ENCODE measurements at places on chromosomes 1 and 21.

DNA sequence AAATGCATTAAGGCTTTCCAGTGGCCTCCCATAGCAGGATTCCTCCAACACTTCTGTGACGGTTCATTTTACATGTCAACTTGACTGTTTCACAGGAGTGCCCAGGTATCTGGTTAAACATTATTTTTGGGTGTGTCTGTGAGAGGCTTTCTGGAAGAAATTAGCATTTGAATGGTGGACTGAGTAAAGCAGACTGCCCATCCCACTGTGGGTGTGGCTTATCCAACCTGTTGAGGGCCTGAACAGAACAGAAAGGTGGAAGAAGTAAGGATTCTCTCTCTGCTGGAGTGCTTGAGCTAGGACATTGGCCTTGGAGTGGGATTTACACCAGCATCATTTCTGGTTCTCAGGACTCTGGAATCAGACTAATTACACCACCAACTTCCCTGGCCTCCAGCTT is 85.6 kb downstream of the RGS7 start:
- no peak for ATAC-seq

GRCh38 chr1:19772053-19772452 is 27.7 kb downstream of the TMCO4 start:
- ATAC-seq = no peak

DNA sequence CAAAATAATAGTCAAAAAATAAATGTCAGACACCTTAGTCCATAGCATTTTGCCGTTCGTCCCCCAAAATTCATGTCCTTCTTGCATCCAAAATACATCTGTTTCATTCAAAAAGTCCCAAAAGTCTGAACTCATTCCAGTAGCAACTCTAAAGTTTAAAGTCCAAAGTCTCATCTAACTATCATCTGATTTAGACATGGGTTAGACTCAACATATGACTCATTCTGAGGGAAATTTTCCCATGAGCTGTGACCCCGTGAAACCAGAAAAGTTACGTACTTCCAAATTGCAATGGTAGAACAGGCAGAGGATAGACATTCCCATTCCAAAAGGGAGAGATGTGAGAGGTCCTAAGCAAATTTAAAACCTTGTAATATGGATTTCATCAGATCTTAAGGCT is 48.6 kb upstream of the CACHD1 start:
- no peak for ATAC-seq

GRCh38 chr1:91643431-91643830 is 142.8 kb downstream of the CDC7 start:
- ATAC-seq = peak; percentile 36

DNA sequence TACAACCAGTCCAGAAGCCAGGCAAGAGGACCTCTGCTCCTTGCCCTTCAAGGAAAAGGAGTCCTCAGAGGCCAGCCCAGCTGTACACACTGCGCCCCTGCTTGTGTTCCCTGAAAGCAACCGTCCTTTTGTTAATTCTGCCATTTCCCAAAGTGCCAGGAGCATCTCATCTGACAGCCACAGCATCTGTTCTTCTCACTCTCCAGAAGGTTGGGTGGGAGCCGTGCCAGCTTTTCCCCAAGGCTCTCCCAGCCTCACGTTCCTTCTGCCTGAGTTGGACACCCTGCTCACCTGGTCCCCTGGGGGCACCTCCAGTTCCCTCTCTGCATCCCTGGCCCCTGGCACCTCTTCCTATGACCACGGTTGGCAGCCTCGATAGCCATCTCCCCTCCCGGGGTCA is 10.5 kb upstream of the CNTN2 start:
- ATAC-seq = no peak

DNA sequence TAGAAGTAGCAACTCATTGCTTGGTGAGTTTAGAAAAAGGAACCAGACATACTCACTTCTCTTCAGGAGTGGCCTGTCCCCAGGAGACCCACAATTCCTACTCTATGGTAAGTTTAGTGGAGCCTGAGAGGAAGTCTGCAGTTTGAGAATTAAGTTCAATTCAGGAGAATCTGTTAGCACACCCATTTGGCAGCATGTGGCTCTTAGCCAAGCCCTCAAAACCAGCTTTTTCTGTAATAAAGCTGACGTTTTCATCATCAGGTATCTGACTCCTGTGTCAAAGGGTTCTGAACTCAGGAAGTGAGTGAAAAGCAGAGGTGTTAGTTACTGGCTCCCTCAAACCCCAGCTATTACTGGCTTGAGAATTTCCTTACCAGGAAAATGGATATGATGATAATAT is 20.4 kb upstream of the RGS16 start:
- ATAC-seq = no peak

DNA sequence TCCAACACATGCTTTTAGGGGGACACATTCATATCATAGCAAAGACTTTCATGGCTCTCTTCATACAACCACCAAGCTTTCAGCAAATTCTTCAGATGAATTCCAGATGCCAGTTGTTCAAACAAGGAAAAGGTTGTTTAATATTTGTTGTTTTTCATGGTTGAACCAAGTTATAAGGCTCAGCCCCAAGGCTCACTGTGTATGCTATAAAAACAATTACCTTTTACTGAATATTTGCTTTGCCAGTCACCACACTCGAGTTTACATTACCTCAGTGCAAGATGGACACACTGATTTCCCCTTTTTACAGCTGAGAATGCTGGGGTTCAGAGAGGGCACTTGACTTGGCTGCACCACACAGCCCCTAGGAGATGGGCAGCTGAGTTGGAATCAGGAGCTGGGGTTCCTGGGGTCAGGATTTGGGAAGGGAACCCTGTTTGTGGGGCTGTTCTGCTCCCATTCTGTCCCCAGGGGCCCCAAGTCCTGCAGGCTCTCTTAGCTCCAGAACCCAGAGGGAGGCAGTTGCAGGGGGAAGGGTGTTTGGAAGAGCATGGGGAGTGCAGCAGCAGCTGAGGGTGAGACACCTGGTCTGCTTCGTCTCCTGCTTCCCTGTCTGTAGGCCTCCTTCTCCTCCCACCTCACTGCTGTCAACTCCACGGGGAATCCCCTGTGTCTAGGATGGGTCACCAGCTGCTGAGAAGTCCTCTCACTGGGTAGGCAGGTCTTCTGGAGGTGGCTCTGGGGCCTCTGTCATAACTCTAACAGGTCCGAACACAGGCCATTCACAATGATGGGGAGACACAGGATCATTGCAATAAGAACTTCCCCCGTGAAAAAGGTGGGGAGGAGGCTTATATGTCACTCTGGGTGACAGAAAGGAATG is 12.8 kb upstream of the TMPRSS2 start:
- ATAC-seq = no peak

- no peak for ATAC-seq
Measured at GRCh38 chr1:8845104-8846097, 28.0 kb upstream of the RERE start.

GRCh38 chr1:10444248-10444647 is 5.6 kb upstream of the CORT start:
- ATAC-seq = no peak

DNA sequence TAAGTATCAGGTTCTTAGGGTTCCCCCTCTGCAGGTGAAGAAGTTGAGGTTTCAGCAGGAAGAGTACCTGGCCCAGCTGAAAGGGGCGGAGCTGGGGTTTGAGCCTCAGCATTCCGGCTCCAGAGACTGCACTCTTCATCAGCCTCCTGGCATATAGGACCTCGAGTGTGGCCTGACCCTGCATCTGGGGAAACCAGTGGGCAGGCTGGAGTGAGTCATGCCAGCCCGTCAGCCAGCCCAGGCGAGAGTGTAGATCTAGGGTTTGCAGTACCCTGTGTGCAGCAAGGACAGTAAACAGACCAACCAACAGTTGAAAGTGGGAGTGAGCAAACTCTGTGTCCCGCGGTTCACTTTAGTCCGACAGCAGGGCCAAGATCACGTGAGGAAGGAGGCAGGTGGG is 14.1 kb downstream of the MFSD2A start:
- ATAC-seq = no peak

GRCh38 chr1:95018602-95019369 is 54.0 kb downstream of the ALG14 start:
- no peak for ATAC-seq

DNA sequence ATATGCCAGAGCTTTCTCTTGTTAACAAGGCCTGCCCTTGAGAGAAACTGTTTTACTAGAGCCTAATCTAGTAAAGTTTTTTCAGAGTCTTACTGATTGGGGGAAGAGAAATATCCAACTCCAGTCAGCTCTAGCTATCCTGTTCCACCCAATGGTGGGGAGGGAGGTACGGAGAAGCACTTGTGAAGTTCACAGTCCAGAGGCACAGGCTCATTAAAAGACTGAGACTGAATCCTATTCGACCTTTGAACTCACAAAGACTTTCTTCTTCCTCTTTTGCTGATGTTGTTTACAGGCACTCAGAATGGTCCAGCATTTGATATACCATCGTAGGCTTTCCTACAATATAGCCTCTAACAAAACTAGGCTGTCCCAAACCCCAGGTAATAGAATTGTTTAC is 15.5 kb upstream of the SFT2D2 start:
- no peak for ATAC-seq

- ATAC-seq = peak; percentile 45
Measured at GRCh38 chr1:21622466-21623315, 46.5 kb downstream of the RAP1GAP start.

GRCh38 chr1:52554267-52554640 is 1.4 kb upstream of the TUT4 start:
- no peak for ATAC-seq

- no peak for ATAC-seq
Measured at GRCh38 chr21:26539566-26539965, 33.5 kb downstream of the CYYR1 start.

DNA sequence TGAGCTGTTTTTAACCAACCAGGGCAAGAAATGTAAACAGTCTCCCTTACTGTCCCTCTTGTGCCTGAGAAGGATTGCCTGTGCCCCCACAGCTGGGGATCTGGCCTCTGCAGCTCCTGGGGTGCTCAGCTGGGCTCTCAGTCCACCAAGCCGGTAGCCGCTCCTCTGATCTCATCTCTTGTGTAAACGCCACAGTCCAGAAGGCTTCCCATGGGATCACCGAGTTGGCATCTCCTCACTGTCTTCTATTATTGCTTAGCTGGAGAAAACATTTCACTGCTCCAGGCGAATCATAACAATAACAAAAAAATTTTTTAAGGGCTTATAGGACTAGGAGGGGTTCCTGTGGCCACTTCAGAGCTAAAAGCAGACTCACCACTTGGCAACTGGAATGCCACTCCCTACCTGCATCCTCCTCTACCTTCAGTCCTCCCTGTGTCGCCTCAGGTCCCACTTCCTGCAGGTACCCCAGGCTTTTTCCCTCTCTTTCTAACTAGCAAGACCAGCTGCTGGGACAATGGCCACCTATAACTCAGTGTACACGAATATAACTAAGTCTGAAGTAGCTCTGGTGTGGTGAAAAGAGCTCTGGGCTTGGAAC is 75.8 kb downstream of the ATP1A1 start:
- no peak for ATAC-seq

DNA sequence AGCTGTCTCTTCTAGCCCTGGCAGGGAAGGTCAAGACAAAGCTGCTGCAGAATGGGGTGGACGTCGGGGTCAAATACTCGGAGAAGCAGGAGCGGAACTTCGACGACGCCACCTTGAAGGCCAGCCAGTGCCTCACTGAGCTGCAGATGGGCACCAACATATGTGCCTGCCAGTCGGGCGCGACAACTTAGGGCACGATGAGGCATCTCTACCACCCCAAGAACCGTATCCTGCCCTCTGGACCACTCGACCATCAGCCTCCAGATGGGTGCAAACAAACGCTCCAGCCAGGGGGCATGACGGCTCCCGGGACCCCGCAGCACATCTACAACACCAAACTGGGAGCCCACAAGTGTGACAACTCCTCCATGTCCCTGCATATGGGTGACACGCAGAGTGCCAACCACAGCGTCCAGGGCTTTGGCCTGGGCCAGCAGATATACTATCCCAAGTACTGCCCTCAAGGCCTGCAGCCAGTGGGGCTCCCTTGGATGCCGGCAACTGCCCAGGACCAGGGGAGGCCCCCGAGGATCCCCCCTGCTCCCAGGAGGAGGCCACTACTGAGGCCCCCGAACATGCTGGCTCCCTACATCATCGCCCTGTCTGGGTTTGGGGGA is 42.5 kb upstream of the POGK start:
- no peak for ATAC-seq

GRCh38 chr1:10724052-10724494 is 72.4 kb downstream of the CASZ1 start:
- ATAC-seq = peak; percentile 55

DNA sequence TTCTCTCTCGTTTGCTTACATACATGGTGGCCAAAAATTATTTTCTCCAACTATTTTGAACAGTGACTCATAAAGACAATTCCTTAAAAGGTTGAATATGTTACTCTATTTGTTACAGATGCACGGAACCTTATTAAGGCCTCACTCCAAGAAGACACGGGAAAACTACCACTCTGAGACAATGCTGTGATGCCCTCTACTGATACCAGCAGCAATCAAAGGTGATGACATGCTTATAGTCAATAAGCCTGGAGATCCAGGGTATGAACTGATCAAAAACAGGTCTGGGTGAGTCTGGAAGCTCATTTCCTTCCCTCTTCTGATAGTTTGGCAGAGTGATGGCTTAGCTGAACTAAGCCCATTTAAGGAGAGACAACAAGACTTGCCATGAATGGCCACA is 563.0 kb downstream of the LRRIQ3 start:
- ATAC-seq = no peak

DNA sequence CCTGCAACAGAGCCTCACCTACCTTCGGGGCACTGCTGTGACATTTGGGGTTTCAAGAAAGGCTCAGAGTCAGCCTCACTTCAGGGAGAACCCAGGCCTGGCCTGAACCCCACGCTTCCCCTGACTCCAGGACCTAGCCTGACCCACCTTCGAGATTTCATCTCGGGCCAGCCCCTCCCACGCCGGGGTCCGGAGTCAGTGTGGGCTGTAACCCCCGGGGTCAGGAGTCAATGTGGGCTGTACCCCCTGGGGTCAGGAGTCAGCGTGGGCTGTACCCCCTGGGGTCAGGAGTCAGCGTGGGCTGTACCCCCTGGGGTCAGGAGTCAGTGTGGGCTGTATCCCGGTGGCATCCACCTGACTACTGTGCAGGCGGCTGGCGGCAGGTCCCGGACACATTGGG is 183.0 kb upstream of the RAB4A start:
- ATAC-seq = no peak

GRCh38 chr1:207752456-207752998 is 673 bp downstream of the CD46 start:
- no peak for ATAC-seq

DNA sequence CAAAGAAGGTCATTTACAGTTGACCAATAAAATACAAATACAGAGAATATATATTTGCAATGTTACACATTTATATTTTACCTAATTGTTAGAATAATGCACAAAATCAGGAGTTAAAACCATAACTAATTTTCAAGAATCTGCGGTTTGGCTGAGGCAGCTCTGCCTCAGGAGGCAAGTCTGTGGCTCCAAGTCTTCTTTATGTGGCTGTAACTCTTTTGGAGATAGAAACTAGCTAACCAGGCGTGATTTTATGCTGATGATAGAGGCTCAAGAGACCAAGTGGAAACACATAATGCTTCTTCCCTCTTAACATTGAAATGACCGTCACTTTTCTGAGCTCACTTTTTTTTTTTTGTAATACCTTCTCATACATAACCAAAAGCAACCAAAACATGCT is 744.7 kb upstream of the CXADR start:
- no peak for ATAC-seq

DNA sequence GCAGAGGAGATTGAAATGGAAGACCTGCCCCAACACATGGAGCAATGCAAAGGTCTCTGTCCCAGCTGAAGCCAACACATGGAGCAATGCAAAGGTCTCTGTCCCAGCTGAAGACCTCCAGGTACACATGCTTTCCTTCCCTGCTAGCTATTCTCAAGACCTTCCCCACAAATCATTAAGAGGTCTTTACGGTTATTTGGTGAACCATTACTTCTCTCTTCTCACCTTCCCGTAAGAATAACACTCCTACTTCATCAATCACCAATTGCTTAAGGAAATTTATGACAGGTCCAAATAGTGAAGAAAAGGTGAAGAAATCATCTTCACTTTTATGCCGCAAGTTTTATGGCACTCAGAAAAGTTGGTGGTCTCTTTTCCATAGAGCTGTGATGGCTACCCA is 138.8 kb downstream of the NTPCR start:
- ATAC-seq = no peak
